Jurkat, Clone E6-1 (cell line): ENCODE measurements at places on chromosomes 7 and 10.

DNA sequence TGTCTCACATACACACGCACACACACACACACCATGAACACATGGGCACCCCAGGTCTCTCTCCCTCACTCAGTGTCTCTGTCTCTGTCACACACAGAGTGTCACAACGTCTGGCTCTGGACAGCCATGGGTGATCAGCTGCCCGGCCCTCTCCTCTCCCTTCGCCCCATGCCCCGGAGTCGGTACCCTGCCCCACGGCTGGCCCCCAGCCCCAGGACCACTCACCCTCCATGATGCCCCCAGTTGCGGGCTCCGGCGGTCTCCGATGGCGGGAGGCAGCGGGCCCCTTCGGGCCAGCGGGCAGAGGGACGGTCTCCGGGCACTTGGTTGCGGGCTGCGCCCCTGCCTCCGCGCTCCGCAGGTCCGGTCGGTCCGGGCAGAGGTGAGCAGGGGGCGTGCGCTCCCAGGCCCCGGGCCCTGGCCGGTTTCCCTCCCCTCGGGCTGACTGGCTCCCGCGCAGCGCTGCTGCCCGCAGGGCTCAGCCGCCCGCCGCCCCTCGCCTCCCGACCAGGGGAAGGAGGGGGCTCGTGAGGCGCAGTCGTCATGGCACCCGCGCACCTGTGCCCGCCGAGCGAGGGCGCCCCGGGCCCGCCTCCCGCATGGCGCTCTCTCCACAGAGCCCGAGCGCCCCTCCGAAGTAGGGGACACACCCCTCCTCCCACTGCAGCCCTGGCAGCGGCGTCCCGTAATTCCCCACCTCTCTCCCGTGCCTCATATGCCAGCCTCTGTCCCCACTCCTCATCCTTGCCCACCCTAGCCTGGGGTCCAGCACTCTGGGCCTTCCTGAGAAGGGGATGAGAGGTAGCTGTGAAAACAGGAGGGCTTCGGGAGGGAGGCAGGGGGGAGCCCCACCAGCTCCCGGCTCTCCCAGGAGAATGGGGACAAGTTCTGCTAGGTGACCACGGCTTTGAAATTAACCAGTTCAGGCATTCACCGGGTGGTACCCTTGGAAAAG, at the start of gene NPFFR1:
TSS of gene NPFFR1 (minus strand) at position 560 of the 955 bp plus-strand sequence. CDS start at position 232, 328 bp downstream.
- no peak for DNase-seq

- no peak for DNase-seq
Observed at GRCh38 chr10:116465546-116465945, 37.9 kb downstream of the PNLIPRP3 start.

DNA sequence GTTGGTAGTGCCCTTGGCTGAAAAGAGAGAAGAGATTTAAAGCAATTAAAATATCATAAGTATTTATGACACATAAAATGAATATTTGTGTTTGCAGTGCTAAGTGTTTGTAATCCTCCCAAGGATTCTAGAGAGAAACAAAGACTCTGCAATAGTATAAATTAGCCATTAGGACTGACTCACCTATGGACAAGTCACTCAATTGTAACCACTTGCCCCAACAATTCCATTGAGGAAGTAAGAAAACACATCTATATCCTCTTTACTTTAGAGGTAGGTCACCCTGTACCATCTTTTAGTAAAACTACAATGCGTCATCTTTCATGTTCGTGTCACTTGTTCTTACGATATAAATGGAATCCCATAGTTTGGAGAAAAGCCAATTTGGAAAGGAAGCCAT, 85.7 kb upstream of the INHBA start:
- DNase-seq = no peak

- no peak for DNase-seq
Observed at GRCh38 chr7:43729924-43730248, 563 bp upstream of the COA1 start.

- DNase-seq = no peak
Observed at GRCh38 chr10:99996671-99997648, 12.8 kb downstream of the DNMBP start.
